Astrocyte (in vitro differentiated cells and primary cell): ENCODE measurements at places on chromosomes 13 and 19. TPM values are rescaled to one million over a fixed set of nuclear protein-coding genes. Genes with fewer than 3 reads are reported as not detected.

Gene FOXA3
- total RNA-seq, result 0.58 and 0.59 TPM in 2 replicates

Gene TTYH1
- total RNA-seq, result 8.4 and 12.6 TPM in 2 replicates

DNA sequence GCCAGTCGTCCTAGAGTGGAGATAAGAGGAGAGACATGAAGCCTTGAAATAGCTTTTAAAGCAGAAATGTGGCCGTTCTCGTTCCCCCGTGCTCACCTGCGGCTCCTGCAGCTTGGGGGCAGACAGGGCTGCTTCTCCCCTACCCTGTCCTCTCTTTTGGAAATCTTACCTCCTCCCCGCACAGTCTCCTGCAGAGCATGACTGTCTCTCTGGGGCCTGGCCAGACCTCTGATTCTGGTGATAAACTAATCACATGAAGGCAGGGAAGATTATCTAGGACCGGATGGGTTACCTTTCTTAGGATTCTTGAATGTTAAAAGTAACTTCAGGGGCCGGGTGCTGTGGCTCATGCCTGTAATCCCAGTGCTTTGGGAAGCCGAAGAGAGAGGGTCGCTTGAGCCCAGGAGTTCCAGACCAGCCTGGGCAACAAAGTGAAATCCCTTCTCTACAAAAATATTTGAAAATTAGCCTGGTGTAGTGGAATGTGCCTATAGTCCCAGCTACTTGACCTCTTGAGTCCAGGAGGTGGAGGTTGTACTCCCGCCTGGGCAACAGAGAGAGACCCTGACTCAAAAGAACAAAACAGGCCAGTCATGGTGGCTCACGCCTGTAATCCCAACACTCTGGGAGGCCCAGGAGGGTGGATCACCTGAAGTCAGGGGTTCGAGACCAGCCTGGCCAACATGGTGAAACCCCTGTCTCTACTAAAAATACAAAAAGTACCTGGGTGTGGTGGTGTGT lies 8.1 kb downstream of the CEBPA start:
- no peak overlapping the region for H3K4me3 ChIP-seq
- peaks cover 4% of the 10 kb centered on the region for H3K27me3 ChIP-seq
- DNase-seq, result no peak
- no peaks in the 10 kb centered on the region for H3K36me3 ChIP-seq

- H3K36me3 ChIP-seq, result no peaks in the 10 kb centered on the region
- peak; percentile 60 for DNase-seq
- H3K4me3 ChIP-seq, result peak within 1 kb of the TSS; percentile 73
- peaks cover 18% of the 10 kb centered on the region for H3K4me1 ChIP-seq
Measured at GRCh38 chr13:83881917-83882605, at the start of gene SLITRK1. Gene SLITRK1, minus strand, starts transcription at chr13:83882474. Its CDS starts 967 bp downstream, at chr13:83881507.

- no peaks in the 10 kb centered on the region for H3K27me3 ChIP-seq
- H3K4me3 ChIP-seq, result no peak overlapping the region
- no peaks in the 10 kb centered on the region for H3K4me1 ChIP-seq
- no peak overlapping the region for H3K27ac ChIP-seq
- no peak for DNase-seq
- H3K36me3 ChIP-seq, result no peaks in the 10 kb centered on the region
Measured at GRCh38 chr13:21465710-21466160, 6.6 kb upstream of the ZDHHC20 start.

- H3K27me3 ChIP-seq, result peaks cover 3% of the 10 kb centered on the region
- H3K36me3 ChIP-seq, result no peaks in the 10 kb centered on the region
- no peak overlapping the region for H3K27ac ChIP-seq
- DNase-seq, result no peak
- no peak overlapping the region for H3K4me3 ChIP-seq
Measured at GRCh38 chr13:42532561-42533335, 41.2 kb upstream of the TNFSF11 start.

GRCh38 chr13:88976466-88976865 lies 1305.3 kb downstream of the SLITRK5 start:
- no peak overlapping the region for H3K4me3 ChIP-seq
- H3K27ac ChIP-seq, result no peak overlapping the region
- no peaks in the 10 kb centered on the region for H3K27me3 ChIP-seq
- DNase-seq, result no peak
- H3K36me3 ChIP-seq, result no peaks in the 10 kb centered on the region
- no peaks in the 10 kb centered on the region for H3K4me1 ChIP-seq

DNA sequence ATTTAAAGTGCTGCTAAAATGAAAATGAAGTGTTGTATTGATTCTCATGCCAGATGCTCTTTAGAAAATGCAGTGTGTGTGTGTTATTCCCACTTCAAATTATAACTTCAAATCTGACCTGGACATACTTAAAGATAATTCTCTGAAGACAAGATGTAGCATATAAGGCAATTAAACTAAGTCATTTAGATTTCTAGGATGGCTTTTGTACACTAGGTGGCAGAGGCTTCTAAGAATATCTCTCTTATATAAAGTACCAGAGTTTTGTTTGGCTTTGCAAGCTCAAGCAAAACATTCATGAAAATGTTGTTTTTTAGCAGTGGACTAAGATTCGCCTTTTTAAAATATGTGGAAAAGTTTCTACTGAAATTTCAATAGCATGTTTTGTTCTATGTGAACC lies 407.2 kb downstream of the GPC5 start:
- H3K27ac ChIP-seq, result no peak overlapping the region
- DNase-seq, result no peak
- no peaks in the 10 kb centered on the region for H3K4me1 ChIP-seq
- no peak overlapping the region for H3K4me3 ChIP-seq
- no peaks in the 10 kb centered on the region for H3K27me3 ChIP-seq

DNA sequence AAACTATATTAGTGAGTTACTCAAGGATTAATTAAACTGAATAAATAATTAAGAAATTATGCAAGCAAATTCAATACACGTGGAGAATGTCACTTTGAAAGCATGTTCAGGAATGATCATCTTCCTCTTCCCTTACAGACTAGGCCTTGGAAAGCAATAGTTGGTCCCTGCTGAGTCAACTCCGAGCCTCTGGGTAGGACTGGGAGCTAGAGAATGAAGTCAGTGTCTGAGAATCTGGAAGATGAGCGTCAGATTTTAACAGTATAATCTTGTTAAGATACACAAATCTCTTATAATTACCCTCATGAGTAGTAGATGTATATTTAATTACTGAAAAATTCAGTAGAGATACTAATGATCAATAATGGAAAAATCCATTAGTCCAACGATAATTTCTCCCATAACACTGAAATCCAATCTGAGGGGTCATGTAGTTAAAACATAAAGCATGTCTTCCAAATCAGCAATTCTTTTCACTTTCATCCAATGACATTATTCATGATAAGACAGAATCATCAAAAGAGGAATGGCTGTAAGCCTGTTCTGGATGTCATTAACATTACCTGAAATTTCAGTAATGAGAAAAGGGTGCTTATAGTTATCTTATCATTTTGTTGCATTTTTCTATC lies 423.0 kb downstream of the DCT start:
- no peaks in the 10 kb centered on the region for H3K36me3 ChIP-seq
- DNase-seq, result peak; percentile 43
- H3K27ac ChIP-seq, result no peak overlapping the region
- H3K4me3 ChIP-seq, result no peak overlapping the region
- no peaks in the 10 kb centered on the region for H3K27me3 ChIP-seq

Gene NFIX
- total RNA-seq, result 8.4 and 9.6 TPM in 2 replicates

DNA sequence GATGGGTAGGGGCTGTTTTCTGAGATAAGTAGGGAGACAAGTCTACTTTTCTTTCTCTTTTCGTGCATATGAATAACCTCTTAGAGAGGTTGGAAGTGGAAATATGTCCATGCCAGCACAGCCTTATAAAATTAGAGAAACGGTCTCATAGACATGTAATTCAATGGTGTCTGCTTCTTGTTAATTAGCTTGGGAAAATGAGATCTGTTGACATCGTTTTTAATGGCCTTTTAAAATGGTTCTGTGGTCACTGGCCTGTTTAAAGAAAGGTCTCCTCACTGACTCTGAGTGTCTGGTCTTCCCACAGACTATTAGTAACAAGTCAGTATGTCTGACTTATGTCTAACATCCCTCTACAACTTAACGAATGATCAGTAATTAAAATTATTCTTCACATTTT lies 487.1 kb downstream of the SLITRK6 start:
- DNase-seq, result no peak
- no peak overlapping the region for H3K4me3 ChIP-seq
- no peaks in the 10 kb centered on the region for H3K4me1 ChIP-seq
- H3K27me3 ChIP-seq, result no peaks in the 10 kb centered on the region
- no peak overlapping the region for H3K27ac ChIP-seq

DNA sequence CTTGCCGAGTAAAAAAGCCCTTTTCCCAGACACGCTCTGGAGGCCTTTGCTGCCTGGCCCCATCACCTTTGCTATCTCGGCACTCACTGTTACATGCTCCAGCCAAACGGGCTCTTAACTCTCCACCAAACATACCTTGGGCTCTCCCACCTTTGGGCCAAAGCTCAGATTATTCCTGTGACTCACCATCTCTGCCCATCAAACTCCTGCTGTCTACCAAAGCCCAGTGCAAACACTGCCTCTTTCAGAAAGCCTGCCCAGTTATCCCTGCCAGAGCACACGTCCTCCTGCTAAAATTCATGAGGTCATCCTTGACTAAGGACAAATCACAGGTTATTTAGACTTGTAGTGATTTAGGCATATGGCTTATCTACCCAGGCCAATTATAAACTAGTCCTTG lies 48.1 kb upstream of the SERPINE3 start:
- H3K27me3 ChIP-seq, result peaks cover 13% of the 10 kb centered on the region
- H3K4me3 ChIP-seq, result no peak overlapping the region
- H3K27ac ChIP-seq, result no peak overlapping the region
- DNase-seq, result peak; percentile 65
- peaks cover 9% of the 10 kb centered on the region for H3K4me1 ChIP-seq
- H3K36me3 ChIP-seq, result no peaks in the 10 kb centered on the region

- H3K27ac ChIP-seq, result no peak overlapping the region
- no peaks in the 10 kb centered on the region for H3K4me1 ChIP-seq
- H3K27me3 ChIP-seq, result peaks cover 3% of the 10 kb centered on the region
- H3K4me3 ChIP-seq, result no peak overlapping the region
Measured at GRCh38 chr19:49954933-49955332, 6.0 kb downstream of the SIGLEC11 start.
